K562 (cell line): ENCODE measurements at places on chromosomes 1 and 21.

DNA sequence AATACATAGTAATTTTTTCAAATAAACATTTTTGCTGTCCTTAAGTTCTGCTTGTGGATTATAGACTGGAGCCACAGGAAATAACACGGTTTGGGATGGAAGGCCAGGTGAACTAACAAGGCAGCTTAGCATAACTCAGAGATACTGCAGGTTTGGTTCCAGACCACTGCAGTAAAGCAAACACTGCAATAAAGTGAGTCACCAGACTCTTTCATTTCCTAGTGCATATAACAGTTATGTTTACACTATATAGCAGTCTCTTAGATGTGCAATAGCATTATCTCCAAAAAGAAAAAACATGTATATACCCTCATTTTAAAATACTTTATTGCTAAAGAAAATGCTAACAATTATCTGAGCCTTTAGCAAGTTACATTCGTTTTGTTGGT, 22.0 kb downstream of the LRRC42 start:
- no peak for DNase-seq

DNA sequence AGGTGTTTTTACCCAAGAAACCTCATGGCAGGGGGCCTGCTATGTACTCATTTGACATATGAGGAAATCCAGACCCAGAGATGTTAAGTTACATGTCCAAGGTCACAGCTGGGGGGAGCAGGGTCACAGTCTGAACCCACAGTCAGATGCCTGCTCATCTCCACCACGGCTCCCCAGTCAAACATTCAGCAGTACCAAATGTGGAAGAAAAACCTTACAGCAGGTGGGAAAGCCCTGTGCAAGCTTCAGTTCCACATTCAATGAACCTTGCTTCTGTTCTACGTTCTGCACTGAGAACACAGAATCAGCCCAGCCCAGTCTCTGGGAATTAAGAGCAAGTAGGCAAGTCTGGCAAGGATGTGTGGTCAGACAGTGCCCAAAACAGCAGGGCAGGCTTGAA, 35.2 kb downstream of the LRP8 start:
- no peak for DNase-seq

DNA sequence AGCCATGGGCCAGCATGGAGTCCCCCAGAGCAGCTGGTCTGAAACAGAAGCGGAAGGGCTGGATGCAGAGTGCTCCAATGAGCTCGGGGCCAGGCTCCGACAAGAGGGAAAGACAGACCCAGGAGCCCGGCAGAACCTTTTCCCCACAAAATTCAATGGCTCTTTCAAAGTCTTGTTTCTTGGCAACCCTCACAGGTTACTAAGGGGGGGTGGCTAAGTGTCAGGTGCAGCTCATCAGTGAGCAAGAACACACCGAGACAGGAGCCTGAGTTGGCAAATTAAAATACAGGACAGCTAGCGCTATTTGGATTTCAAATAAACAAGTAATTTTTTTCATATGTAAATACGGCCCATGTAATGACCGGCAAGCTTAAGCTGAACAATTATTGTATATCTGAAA, 27.3 kb downstream of the PGBD5 start:
- no peak for DNase-seq

- no peak for DNase-seq
Measured at GRCh38 chr1:9075022-9075421, 5.6 kb upstream of the SLC2A5 start.

- no peak for DNase-seq
Measured at GRCh38 chr1:240611228-240611618, 732 bp downstream of the GREM2 start.

- no peak for DNase-seq
Measured at GRCh38 chr21:43984905-43985689, 27.0 kb upstream of the TRAPPC10 start.

GRCh38 chr1:88609051-88609450, 75.0 kb upstream of the PKN2 start:
- DNase-seq: no peak

- no peak for DNase-seq
Measured at GRCh38 chr1:207988326-207989165, 77.6 kb upstream of the CD34 start.

DNA sequence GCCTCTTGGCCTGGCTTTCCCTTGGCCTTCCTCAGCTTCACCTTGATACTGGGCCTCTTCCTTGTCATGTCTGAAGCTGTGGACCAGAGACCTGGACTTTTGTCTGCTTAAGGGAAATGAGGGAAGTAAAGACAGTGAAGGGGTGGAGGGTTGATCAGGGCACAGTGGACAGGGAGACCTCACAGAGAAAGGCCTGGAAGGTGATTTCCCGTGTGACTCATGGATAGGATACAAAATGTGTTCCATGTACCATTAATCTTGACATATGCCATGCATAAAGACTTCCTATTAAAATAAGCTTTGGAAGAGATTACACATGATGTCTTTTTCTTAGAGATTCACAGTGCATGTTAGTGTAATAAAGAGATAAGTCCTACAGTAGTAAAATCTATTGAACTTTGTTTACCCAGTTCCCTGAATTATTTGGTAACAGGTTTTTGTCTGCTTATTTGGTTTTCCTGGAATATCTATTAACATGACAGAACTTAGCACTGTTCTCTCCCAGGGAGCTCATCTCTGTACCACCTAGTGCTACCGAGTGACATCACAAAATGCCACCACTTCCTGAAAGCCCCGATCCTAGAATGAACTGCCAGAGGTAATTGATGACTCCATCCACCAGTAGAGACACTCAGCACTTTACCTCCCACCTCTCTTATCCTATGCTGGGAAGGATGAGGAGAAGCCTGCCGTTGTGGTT, 22.2 kb downstream of the UBE2T start:
- no peak for DNase-seq

- DNase-seq: no peak
Measured at GRCh38 chr1:115251340-115251748, 86.7 kb downstream of the NGF start.

- no peak for DNase-seq
Measured at GRCh38 chr1:49293016-49293415, 516.3 kb upstream of the BEND5 start.

DNA sequence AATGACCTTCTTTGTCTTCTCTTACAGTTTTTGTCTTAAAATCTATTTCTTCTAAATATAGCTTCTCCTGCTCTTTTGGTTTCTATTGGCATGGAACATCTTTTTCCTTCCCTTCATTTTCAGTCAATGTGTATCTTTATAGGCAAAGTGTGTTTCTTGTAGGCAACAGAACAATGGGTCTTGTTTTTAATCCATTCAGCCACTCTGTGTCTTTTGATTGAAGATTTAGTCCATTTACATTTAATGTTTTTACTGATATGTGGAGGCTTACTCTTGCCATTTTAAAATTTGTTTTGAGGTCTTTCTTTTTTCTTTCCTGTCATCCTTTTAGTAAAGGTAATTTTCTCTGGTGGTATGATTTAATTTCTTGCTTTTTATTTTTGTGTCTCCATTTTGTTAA, 271.2 kb upstream of the ZP4 start:
- no peak for DNase-seq
